Myocyte (in vitro differentiated cells): ENCODE measurements at places on chromosomes 16 and 17. TPM values are rescaled to one million over a fixed set of nuclear protein-coding genes. Genes with fewer than 3 reads are reported as not detected.

Gene NDUFB10
- total RNA-seq: 206 and 226 TPM in 2 replicates

Gene CTRB1
- total RNA-seq: 3.4 and 4.5 TPM in 2 replicates

Gene PRR35
- total RNA-seq: 2.9 and 12.5 TPM in 2 replicates

Gene UMOD
- not detected in 2 replicates for total RNA-seq

Gene PPP1R27
- total RNA-seq: 12.7 and 29.7 TPM in 2 replicates

DNA sequence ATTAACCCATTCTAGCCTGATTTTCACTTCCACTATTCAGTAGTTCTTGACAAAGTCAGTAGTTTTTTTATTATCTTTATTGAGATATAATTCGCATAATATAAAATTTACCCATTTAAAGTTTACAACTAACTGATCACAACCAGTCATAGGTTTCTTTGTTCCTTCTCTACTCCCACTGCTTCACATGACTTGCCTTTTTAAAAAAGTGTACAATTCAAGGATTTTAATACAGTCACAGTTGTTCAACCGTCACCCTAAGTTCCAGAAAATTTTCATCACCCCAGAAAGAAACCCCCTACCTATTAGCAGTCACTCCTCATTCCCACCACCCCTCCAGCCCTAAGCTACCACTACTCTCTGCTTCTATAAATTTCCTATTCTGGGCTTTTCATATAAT is 162.5 kb downstream of the TRIM37 start:
- no peak for DNase-seq

DNA sequence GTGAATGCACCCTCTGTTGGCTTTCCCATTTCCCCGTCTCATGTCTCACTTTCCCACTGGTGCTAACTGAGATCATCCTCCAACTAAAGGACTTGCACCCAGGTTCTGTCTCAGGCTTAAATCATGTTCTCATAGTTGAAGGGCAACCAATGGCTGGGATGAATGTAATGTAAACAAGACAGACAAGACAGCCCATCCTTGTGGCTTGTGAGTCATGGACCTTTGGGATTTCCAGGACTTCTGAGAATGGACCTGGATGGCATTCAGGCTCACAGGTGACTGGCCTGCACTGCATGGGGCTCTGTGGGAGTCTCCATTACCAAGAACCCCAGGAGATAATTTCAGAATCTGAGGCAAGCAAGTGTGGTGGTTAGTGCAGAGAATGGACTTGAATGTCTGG is 347.5 kb downstream of the HAPSTR1 start:
- no peak for DNase-seq

DNA sequence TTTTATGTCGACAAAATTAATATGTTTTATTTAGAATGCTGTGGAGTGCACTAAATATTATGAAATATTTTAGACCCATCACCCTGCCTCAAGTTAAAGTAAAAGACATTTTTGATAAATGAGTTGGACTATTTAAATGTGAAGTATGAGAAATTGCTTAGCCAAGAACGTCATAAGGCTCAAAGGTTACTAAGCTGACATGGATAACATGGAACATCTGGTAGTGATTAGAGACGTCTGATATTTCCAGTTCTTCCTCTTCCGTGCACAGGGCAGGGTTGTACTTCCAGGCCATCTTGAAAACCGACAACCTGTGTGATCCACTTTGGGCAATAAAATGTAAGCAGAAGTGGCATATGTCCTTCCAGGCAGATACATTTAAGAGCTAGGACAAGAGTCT is 7.2 kb upstream of the CCL8 start:
- no peak for DNase-seq

GRCh38 chr17:50141745-50142110 is 8.7 kb downstream of the PPP1R9B start:
- DNase-seq: no peak
